ENCODE measurements at places on chromosomes 4 and X. TPM values are rescaled to one million over a fixed set of nuclear protein-coding genes. Genes with fewer than 3 reads are reported as not detected.

The EDA2R gene
- total RNA-seq: 0.43 TPM

GRCh38 chrX:24153796-24154189 lies 4.3 kb downstream of the ZFX start:
- no peaks in the 10 kb centered on the region for H3K27me3 ChIP-seq
- H3K27ac ChIP-seq: no peak overlapping the region
- peaks cover 3% of the 10 kb centered on the region for H3K4me1 ChIP-seq
- no peak for DNase-seq

- H3K36me3 ChIP-seq: no peaks in the 10 kb centered on the region
- no peaks in the 10 kb centered on the region for H3K27me3 ChIP-seq
- H3K4me3 ChIP-seq: no peak overlapping the region
- H3K27ac ChIP-seq: no peak overlapping the region
- no peaks in the 10 kb centered on the region for H3K4me1 ChIP-seq
- no peak for DNase-seq
Measured at GRCh38 chr4:71472946-71473345, 134.1 kb downstream of the SLC4A4 start.

GRCh38 chrX:134377537-134377936 lies 82.4 kb upstream of the HPRT1 start:
- no peak for DNase-seq
- H3K4me3 ChIP-seq: no peak overlapping the region
- no peaks in the 10 kb centered on the region for H3K27me3 ChIP-seq
- H3K27ac ChIP-seq: no peak overlapping the region
- no peaks in the 10 kb centered on the region for H3K36me3 ChIP-seq

The PTPN13 gene
- total RNA-seq: 20.8 TPM

DNA sequence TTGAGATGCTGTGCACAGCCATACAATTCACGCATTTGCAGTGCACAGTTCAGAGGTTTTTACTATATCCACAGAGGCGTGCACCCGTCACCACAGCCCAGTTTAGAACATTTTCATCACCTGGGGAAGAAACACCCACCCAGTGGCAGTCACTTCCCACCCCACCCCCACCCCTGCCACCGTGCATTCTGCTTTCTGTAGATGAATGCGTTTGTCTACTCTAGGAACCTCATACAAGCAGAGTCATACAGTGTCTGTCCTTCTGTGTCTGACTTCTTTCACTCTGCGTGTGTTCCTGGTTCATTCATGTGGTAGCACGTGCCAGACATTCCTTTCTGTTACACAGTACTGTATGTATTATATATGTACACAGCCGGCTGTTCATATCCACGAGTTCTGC lies 122.8 kb downstream of the TBL1X start:
- H3K4me1 ChIP-seq: no peaks in the 10 kb centered on the region
- DNase-seq: no peak

GRCh38 chrX:85544609-85545008 lies 165.1 kb upstream of the POF1B start:
- H3K27ac ChIP-seq: peak overlapping the region; percentile 19
- no peaks in the 10 kb centered on the region for H3K27me3 ChIP-seq
- DNase-seq: no peak
- no peaks in the 10 kb centered on the region for H3K4me1 ChIP-seq
- no peaks in the 10 kb centered on the region for H3K36me3 ChIP-seq

DNA sequence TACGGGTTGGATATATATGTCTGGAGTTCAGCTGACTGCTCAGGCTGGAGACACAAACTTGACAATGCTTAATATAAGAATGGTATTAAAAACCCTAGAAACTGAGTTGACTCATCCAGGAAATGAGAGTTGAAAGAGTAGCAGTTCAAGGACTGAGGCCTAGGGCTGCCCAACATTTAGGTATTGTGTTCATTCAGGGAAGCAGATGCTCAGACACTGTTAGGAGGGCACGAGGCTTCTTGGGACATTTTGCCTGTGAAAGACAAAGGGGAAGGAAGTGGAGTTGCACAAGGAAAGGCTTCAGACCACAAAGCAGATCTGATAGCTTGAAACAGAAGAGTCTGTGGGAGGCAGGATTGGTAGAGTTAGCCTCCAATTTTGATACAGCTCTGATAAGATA lies 52.0 kb upstream of the HS3ST1 start:
- DNase-seq: peak; percentile 30
- H3K36me3 ChIP-seq: no peaks in the 10 kb centered on the region
- no peaks in the 10 kb centered on the region for H3K4me1 ChIP-seq
- no peaks in the 10 kb centered on the region for H3K27me3 ChIP-seq
- no peak overlapping the region for H3K27ac ChIP-seq
- H3K4me3 ChIP-seq: no peak overlapping the region

- peaks cover 79% of the 10 kb centered on the region for H3K36me3 ChIP-seq
- no peaks in the 10 kb centered on the region for H3K27me3 ChIP-seq
- no peak overlapping the region for H3K4me3 ChIP-seq
- no peak for DNase-seq
- H3K27ac ChIP-seq: no peak overlapping the region
- no peaks in the 10 kb centered on the region for H3K4me1 ChIP-seq
Measured at GRCh38 chr4:147877308-147877771, 145.5 kb downstream of the ARHGAP10 start.

GRCh38 chrX:123990169-123990568 lies 28.7 kb downstream of the STAG2 start:
- no peak overlapping the region for H3K4me3 ChIP-seq
- no peaks in the 10 kb centered on the region for H3K4me1 ChIP-seq
- no peak overlapping the region for H3K27ac ChIP-seq
- DNase-seq: no peak

DNA sequence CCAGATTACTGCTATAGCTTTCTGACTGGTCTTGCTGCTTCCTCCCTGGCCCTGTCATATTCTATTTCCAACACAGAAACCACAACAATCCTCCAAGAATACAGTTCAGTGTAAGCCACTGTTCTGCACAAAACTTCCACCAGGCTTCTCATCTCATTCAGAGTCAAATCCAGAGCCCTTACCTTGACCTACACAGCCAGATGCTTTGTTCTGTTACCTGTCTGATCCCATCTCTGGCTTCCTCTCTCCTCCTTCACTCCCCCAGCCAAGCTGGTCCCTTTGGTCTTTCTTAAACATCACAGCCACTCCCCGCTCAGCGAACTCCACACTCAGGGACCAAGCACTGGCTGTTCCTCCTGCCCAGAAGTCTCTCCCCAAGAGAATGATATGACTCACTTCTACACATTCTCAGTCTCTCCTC lies 84.8 kb upstream of the BMP2K start:
- DNase-seq: no peak
- H3K27ac ChIP-seq: no peak overlapping the region
- peaks cover 3% of the 10 kb centered on the region for H3K4me1 ChIP-seq
- no peak overlapping the region for H3K4me3 ChIP-seq

DNA sequence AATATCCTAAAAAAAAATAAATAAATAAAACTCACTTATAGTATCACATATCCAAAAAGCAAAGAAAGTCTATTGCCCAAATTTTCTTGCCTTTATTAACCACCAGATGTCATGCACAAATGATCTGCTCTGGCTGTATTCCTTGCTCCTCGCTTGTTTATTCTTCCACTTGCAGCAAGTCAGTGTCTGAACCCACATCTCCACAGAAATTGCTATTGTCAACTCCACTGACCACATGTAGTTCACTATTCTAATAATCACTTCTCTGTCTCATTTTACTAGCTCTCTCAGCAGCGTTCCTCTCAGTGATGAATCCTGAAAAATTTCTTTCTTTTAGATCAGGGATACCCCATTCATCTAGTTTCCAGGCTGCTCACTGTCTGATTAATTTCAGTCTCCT lies 29.3 kb upstream of the CXXC4 start:
- no peaks in the 10 kb centered on the region for H3K27me3 ChIP-seq
- no peaks in the 10 kb centered on the region for H3K4me1 ChIP-seq
- H3K4me3 ChIP-seq: no peak overlapping the region

DNA sequence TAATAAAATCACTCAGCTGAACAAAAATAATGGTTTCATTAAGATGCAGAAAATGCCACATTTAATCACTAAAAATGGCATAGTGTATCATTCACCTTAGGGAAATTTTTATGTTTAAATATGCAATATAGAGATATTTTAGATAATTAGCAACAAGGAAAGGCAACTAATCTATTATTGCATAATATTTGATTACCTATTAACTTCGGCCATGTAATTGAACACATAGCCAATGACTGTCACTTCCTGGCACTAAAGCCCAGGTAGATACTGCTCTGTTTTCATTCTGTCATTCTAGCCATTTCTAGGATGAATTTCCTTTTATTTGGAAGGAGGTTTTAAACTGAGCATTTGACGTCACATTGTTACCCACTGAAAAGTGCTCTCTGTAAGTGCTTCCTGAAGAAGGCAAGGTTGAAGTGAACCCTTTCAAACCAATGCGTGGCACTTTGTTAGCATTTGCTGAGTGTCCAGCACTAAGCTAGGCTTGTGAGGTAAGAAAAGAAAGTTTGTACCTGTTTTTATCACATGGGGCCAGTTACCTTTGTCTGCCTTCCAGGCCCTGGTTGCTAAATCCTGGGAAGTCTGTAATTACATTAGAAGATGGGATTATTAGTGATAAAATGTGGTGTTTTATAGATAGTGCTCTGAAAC lies 67.8 kb upstream of the LSM6 start:
- H3K27ac ChIP-seq: no peak overlapping the region
- H3K4me3 ChIP-seq: no peak overlapping the region
- no peaks in the 10 kb centered on the region for H3K27me3 ChIP-seq
- DNase-seq: no peak
- no peaks in the 10 kb centered on the region for H3K36me3 ChIP-seq
- H3K4me1 ChIP-seq: no peaks in the 10 kb centered on the region

DNA sequence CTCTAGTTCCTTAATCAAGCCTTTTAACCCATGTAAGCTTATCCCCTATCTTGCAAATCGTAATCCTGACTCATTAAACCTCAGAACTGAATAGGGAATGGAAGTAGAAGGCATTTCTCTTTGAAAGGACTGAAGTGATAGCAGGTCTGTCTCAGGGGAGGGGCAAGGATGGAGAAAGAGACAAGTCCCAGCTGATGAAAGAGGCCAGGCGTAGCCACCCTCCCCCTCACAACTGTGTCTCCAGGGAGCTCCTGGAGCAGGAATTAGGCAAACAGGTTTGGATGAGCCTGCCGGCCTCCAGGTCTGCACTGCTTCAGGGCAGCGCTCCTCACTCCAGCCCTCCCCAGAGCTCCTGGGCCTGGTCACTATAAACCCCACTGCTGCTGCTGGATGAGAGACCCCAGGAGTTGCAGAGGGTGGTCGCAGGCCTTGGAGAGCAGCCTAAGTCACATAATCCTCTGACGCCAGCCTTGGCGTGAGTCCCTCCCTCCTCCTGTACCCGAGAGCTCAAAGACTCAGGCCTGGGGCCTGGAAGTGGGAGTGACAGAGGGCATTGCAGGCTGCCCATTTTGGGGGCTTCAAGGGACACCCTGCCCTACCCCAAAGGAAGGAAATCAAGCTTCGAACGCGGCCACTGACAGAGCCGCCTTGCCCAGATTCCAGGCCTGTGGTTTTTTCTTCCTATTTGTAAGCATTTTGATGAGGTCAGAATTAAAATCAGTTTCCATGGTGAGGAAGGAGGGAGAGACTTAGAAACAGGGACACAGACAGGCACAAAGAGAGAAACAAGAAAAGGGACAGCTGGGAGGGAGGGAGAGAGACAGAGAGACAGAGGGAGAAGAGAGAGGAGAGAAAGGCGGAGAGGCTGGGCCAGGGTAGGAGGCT lies 21.2 kb upstream of the MSX1 start:
- H3K4me3 ChIP-seq: no peak overlapping the region
- H3K36me3 ChIP-seq: no peaks in the 10 kb centered on the region
- no peak overlapping the region for H3K27ac ChIP-seq
- no peaks in the 10 kb centered on the region for H3K27me3 ChIP-seq
- no peaks in the 10 kb centered on the region for H3K4me1 ChIP-seq

- no peak overlapping the region for H3K27ac ChIP-seq
- no peak for DNase-seq
- H3K4me3 ChIP-seq: no peak overlapping the region
- no peaks in the 10 kb centered on the region for H3K27me3 ChIP-seq
- H3K36me3 ChIP-seq: no peaks in the 10 kb centered on the region
- no peaks in the 10 kb centered on the region for H3K4me1 ChIP-seq
Measured at GRCh38 chrX:2449135-2449886, 51.5 kb downstream of the DHRSX start.

- no peaks in the 10 kb centered on the region for H3K4me1 ChIP-seq
- H3K36me3 ChIP-seq: no peaks in the 10 kb centered on the region
- H3K4me3 ChIP-seq: no peak overlapping the region
- H3K27ac ChIP-seq: no peak overlapping the region
Measured at GRCh38 chr4:37816006-37816405, 10.5 kb upstream of the PGM2 start.

The PNMA6F gene
- not detected for total RNA-seq

GRCh38 chrX:45351478-45351877 lies 150.8 kb upstream of the DIPK2B start:
- no peaks in the 10 kb centered on the region for H3K4me1 ChIP-seq
- no peak overlapping the region for H3K4me3 ChIP-seq
- H3K36me3 ChIP-seq: no peaks in the 10 kb centered on the region
- no peak overlapping the region for H3K27ac ChIP-seq
- DNase-seq: no peak
- no peaks in the 10 kb centered on the region for H3K27me3 ChIP-seq

GRCh38 chr4:169089004-169089403 lies 78.9 kb upstream of the CBR4 start:
- H3K27ac ChIP-seq: no peak overlapping the region
- no peak overlapping the region for H3K4me3 ChIP-seq
- no peaks in the 10 kb centered on the region for H3K4me1 ChIP-seq
- H3K36me3 ChIP-seq: no peaks in the 10 kb centered on the region
- H3K27me3 ChIP-seq: no peaks in the 10 kb centered on the region
- DNase-seq: no peak

DNA sequence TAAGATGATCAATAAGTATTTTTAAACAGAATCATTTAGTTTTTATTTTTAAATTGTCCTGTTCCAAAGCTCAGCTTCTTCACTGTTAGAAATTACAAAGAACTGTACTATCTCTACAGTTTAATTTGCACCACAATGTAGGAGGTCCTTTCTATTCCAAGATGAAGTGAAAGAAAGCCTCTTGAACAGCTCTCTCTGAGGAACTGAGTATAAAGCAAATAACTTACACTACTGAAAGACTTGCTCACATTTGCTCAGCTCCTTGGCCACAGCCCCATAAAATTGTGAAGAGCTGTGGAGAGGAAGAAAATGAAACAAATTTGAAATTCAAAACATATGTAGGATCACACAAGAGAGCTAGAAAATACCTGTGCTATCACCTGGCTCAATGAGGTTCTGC lies 68.6 kb downstream of the ENPEP start:
- no peak overlapping the region for H3K27ac ChIP-seq
- H3K27me3 ChIP-seq: no peaks in the 10 kb centered on the region
- no peak overlapping the region for H3K4me3 ChIP-seq
- no peaks in the 10 kb centered on the region for H3K4me1 ChIP-seq
- no peak for DNase-seq

- H3K4me1 ChIP-seq: no peaks in the 10 kb centered on the region
- no peaks in the 10 kb centered on the region for H3K27me3 ChIP-seq
- no peak overlapping the region for H3K4me3 ChIP-seq
Measured at GRCh38 chr4:114217150-114217817, 237.8 kb upstream of the ARSJ start.

The GLRA3 gene
- total RNA-seq: not detected

The RBM41 gene
- total RNA-seq: 4.6 TPM

The FOXR2 gene
- not detected for total RNA-seq

The FRMD7 gene
- not detected for total RNA-seq
